Fibroblast of skin of abdomen (primary cell): ENCODE measurements at places on chromosomes 7 and 10.

DNA sequence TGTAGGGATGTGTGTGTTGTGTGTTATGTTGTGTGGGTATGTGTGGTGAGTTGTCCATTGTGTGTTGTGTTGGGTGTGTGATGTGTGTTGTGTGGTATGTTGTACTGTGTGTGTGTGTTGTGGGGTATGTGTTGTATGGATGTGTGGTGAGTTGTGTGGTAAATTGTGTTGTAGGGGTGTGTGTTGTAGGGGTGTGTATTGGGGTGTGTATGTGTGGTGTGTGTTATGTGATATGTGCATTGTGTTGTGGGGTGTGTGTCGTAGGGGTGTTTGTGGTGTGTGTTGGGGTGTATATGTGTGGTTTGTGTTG lies 97.8 kb upstream of the PODXL start:
- no peak for DNase-seq

GRCh38 chr7:154371424-154371823 lies 319.2 kb downstream of the DPP6 start:
- no peak for DNase-seq

GRCh38 chr10:124244256-124244877 lies 151.0 kb upstream of the CHST15 start:
- no peak for DNase-seq

DNA sequence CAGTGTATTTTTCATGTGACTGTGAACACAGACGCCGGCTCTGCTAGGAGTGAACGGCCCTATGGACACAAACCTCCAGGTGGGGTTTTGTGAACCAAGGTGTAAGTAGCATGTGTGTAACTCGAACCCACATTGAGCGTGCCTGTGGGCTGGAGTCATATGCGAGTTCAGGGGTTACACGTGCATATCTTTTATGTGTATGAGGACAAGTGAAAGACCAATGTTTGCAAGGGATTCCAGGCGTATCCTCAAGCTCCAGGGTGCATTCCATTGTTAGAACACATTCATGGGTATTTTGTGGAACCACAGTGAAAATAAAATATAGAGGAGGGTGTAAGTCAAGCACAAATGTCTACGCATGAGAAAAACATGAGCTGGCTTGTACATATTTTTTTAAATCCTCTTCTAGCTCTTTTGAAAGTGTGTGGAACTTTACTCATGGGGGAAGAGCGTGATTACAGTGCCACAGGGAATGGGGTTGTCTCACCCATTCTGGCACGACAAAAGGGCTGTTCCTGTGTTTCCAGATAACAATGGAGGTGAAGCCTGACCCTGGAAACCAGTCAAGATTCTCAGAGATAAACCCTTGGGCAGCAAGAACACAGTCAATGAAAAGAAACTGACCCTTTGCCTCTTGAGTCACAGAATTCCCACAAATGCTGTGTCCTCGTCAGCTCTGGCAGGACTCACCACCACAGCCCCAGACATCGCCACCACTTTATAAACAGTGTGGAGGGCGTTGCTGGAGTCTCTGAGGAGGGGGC lies 37.0 kb upstream of the GOT1 start:
- DNase-seq: no peak

- DNase-seq: no peak
Measured at GRCh38 chr10:50883629-50884028, 1.8 kb downstream of the A1CF start.

DNA sequence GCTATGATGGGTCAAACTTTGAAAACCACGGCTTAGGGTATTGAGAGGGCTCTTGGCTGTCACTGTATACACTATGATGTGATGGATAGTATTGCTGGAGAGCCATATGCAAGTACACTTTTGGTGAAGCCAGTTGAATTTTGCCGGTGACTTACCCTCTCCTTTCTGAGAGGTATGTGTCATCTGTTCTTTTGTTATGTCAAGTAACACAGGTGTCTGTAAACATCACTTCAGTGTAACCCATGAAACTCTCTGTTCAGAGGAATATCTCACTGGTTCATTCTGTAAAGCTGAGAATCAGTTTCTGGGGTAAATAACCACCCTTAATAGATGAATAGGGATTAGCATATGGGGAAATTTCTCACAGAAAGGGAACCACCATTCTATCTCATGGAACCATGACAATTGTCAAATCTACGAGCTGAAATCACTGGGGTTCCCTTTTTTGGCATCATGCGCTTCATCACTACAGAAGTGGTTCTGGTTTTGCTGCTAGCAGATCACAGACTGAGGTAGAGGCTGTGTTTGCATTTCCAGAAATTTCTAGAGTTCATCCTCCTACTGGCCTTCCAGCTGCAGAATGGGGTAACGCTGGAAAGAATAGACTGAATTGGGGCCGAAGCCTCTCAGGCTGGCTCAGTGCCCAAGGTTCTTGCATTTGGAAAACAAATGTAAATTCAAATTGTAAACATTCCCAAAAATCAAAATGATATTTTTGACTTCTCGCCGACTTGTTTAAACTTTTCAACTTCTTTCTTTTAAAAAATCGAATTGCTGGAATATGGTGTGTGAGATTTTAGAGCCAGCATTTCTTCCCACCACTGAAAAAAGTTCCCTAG lies 83.3 kb upstream of the CREB5 start:
- DNase-seq: no peak
